Foreskin keratinocyte (primary cell): ENCODE measurements at places on chromosomes 1 and 21.
A peak's percentile ranks its signal among the peaks of the same experiment; 100 is the strongest.

GRCh38 chr1:30329802-30330557 is 393.4 kb downstream of the MATN1 start:
- DNase-seq = no peak

DNA sequence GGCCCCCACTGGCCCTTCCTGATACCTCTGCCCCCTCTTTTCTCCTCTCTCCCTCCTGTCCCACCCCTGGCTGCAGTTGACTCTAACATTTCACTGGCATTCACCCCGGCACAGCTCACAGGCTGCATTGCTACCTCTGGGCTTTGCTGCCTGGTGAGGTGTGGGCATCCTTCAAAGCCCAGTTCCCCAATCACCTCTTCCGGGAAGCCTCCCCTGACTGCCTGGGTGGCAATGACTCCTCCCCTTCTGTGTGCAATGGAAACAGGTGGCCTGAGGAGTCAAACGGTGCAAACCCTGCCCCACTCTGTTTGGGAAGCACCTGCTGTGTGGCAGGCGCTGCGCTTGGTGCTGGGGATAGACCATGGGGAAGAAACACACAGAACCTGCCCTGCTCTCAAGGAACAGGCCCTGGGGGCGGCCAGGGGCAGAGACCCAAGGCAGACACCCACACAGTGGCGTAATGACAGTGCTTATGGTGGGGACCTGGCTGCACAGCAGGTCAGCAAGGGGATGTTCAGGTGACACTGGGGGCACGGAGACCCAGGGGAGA is 39.3 kb upstream of the POFUT2 start:
- no peak for DNase-seq

- DNase-seq = peak; percentile 81
These were observed at the start of gene FRRS1 for GRCh38 chr1:99766378-99766800. Gene FRRS1 (minus strand): TSS chr1:99766635. CDS start chr1:99748768, 17,867 bp downstream.

DNA sequence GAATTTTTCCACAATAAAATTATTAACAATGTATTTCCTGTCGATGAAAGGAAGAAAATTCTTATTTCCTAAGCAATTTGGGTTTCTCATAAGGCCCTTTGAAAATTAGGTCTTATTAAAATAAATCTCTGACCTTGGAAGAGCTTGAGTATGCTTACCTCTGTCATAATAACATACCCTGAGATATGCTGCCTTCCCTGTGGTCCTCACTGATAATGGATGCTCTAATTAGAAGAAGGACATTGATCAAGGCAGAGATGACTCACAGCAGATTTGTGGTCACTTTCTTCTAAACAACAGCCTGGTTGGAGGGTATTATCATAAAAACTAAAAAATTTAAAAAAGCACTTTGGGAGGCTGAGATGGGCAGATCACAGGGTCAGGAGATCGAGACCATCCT is 217.8 kb downstream of the GRIK1 start:
- DNase-seq = no peak

DNA sequence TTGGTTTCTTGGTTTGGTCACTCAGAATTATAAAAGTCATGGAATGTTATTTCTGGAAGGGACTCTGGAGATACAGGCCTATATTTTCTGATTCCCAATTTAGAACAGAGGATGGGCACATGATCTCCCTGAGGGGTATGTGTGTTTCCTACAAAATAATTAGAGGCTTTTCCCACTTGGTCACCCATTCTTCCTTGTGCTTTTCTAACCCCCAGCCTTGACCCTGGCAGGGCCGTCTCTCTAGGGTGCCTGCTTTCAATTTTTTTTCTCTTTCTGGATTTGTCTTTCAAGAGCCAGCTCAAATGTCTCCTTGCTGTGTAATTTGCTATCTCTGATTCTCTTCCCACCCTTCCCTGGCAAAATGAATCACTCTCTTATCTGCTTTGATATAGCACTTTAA is 131.9 kb downstream of the HLX start:
- DNase-seq = no peak

- DNase-seq = no peak
These were observed 234.8 kb downstream of the HMCN1 start for GRCh38 chr1:185969028-185969427.

- no peak for DNase-seq
These were observed 64.8 kb upstream of the MRPS6 start for GRCh38 chr21:34008618-34009017.

- DNase-seq = no peak
These were observed 1.5 kb upstream of the SCP2 start for GRCh38 chr1:52925571-52926005.

DNA sequence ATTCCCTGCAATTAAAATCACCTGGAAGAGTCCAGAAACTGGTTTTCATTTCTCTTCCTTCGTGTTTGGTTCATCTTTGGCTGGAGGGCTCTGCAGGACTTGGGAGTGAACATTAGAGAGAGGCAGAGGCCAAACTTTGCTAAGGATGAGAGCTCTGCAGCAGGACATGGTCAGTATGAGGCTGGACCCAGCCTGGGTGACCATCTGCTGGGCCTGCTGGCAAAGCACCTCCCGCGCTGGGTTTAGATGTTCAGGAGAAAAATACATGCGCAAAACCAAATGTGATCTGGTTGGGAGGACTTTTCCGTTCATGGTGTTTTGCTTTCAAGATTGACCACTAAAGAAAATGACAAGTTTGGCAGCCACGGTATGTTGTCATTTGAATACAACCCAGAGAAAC is 15.9 kb downstream of the KAZN start:
- DNase-seq = no peak

DNA sequence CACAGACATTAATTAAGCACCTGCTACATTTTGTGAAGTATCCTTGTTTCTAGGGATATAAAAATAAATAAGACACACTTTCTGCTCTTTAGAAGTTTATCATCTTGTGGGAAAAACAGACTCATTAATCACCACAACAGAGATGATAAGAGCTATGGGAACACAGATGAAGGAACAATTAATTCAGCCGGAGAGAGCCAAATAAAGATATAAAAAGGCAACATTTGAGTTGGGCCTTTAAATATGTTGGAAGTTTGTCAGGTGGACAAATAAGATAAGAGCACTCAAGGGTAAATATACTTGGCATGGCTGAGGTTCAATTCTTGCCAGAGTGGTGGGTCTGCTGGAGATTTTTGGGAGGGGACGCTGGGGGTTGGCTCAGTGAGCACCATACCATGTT is 34.2 kb upstream of the VTCN1 start:
- DNase-seq = no peak

DNA sequence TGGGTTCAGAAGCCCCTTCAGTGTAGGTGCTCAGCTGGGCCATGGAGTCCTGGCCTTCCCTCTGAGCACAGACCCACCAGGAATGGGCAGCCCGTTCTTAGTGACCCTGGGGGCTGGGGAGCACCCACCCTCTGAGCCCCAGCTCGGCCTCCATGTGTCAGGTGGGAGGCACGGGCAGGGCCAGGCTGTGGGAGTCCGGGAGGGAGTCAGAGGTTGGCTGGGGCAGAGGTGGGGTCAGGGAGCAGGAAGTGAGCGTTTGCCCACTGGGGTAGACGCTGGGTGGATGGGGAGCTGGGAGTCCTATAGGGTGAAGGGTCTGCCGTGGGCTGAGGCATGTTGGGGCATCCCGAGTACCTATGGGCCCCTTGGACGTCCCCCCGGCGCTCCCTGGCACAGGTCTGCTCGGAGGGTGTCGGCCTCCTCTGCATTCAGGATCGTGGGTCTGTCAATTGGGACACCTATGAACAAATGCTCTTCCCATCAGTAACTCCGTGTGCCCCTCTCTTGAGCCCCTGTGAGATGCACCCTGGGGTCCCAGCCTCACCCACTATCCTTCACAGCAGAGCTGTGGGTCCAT is 30.5 kb downstream of the COL18A1 start:
- no peak for DNase-seq

- DNase-seq = peak; percentile 74
These were observed 80.6 kb upstream of the IPO9 start for GRCh38 chr1:201748335-201748734.

GRCh38 chr1:85654066-85654782 is 54.0 kb downstream of the ZNHIT6 start:
- DNase-seq = peak; percentile 39

- no peak for DNase-seq
These were observed 39.9 kb downstream of the PEX14 start for GRCh38 chr1:10514490-10515235.

DNA sequence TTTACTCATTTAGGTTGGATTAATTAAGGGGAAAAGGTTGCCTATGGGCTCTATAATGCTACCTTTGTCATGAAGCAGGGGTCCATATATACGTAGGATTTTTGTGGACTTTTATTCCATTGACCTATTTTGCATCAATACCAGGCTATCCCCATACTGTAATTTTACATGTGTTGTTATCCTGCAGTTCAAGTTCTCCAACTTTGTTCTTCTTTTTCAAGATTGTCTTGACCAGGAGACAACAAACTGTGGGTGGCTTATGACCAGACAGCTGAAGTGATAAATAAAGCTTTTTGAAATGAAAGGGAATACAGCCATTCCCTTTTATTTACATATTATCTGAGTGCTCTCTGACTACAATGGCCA is 345.7 kb downstream of the BARHL2 start:
- DNase-seq = no peak

- DNase-seq = no peak
These were observed 1.9 kb downstream of the MEX3A start for GRCh38 chr1:156080241-156080862.

DNA sequence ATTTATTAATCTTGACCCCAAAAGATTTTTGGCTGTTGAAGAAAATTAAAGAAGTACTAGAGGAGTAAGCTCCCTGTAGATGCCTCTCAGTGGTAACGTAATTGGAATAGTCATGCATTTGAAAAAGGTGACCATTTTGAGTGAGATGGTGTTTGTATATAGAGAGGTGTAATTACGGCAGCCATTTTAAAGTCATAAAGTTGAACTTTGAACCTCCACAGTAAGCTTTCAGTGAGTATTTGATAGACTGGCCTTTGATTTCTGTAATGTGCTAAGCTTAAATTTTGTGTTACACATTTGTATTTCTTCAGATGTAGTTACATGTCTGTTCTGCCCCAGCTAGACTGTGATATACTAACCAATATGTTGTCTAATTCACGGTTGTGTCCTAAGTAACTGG is 21.5 kb upstream of the TMCO2 start:
- DNase-seq = no peak

DNA sequence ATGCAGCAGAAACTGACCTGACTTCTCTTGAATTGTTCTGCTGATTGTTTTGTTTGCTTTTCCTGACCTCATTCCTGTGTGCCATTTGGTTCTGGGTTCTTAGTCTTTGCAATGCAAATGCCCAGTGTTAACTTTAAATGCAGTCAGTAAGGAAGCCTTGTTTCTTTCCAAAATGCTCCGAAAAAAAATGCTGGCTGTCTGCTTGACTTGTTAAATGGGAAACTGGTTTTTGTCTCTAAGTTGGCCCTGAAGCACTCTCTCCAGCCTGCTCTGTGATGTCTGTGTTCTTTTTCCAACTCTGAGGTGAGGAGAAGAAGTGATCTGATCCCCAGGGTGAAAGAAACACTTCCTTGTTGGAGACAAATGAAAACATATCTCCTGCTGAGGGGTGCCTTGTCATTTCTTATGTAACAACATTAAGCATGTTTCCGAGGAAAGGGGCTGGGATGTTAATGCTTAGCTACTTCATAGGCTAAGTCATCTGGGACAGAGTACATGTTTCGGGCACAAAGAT is 256.3 kb upstream of the ADGRL4 start:
- DNase-seq = no peak

GRCh38 chr1:175067362-175068106 is at the start of gene TNN:
Gene TNN (plus strand): TSS chr1:175067833. CDS start chr1:175077419, 9,586 bp downstream.
- DNase-seq = no peak

DNA sequence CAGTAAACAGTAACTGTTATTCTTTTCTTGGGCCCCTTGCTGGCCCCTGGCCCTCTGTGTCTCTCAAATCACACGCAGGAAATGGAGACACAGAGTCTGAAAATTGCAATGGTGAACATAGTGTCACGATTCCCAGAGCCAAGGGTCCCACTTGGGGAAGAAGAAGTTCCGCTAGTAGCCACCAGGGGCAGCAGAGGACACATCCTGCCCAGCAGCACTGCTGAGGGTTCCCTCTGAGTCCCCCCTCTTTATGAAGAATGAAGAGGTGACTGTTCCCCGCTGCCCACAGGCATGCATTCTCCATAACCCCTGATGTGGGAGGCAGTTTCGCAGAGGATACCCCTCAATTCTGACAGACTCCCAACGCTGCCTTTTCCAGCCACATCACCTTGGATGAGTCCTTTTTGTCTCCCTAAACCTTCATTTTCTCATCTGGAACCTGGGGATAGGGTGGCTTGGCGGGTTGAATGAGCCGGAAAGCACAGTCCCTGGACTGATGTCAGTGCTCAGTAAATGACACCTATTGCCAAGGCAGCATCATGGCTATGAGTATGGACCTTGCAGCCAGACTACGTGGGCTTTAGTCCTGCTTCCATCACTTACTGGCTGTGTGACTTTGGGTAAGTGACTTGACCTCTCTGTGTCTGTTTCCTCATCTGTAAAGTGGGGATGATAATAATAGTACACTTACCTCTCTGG is 238.0 kb upstream of the TMEM51 start:
- DNase-seq = no peak

GRCh38 chr1:22507587-22507986 is 55.7 kb upstream of the EPHA8 start:
- no peak for DNase-seq

- no peak for DNase-seq
These were observed 107.1 kb downstream of the TLR5 start for GRCh38 chr1:223035724-223036478.

DNA sequence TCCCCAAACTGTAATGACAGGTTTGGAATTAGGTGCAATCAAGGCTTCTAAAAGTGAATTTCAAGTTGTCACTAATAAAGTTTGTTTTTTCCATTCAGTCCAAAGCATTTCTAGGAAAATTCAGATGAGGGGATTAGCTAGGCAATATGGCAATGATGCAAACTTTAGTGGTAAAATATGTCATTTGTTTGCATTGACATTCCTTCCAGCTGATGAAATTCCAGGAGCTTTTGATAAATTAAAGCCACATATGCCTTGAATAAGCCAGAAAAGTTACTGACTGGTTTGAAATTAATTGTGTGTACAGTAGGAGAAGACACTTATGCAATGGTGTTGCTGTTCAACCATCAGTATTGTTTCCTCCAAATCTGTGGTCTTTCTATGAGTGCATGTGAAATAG is 57.8 kb downstream of the MROH9 start:
- no peak for DNase-seq

DNA sequence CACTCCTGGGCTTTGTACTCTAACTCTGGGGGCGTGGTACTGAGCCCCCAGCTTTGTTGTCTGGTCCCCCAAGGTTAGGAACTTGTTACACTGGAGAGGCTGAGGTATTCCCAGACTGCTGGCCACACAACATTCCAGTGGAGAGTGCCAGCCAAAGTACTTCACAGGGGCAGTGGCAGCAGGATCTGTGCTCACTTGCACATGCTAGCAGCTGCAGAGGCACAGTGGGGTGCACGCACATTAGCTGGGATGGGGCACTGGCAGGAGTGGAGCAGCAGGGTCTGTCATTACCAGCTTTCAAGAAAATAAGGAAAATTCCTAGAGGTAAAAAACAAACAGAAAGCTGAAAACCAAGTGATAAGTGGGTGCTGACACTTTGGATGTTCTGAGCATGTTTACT is 31.0 kb downstream of the ZNF691 start:
- no peak for DNase-seq
